Hippocampal formation (tissue), 2 donors: ENCODE measurements at places on chromosomes 13 and 19.
A peak's percentile ranks its signal among the peaks of the same experiment; 100 is the strongest.

DNA sequence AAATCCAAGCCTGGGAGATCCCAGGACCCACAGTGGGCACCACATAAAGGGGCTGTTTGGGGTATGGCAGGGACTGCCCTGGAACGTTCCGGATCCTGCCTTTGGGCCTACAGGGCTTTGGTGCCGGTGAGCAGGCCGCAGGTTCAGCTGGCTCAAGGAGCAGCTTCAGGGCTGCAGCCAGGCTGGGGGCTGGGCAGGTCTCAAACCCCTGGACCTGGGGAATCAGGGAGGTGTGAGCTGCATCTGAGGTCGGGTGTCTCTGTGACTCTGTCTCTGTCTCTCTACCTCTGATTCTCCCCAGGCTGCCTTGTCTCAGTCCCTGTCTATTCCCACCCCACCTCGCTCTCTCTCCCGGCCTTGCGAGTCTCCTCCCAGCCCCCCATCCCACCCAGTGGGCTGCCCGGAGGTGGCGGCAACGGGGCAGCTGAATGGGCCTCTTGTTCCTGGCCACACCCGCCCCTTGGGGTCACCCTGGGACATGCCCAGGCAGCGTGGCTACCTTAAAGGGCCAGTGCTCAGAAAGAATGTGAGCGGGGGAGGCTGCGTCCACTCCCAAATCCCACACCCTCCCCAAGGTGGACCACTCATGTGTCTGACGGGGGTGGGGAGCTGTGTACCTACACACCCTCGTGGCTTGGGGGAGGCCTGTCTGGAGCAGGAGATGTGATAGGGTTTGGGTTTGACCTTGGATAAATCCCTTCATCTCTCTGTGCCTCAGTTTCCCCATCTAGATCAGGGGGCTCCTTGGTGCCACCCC, 31.1 kb downstream of the NFIC start:
- DNase-seq, result peak; percentile 44

DNA sequence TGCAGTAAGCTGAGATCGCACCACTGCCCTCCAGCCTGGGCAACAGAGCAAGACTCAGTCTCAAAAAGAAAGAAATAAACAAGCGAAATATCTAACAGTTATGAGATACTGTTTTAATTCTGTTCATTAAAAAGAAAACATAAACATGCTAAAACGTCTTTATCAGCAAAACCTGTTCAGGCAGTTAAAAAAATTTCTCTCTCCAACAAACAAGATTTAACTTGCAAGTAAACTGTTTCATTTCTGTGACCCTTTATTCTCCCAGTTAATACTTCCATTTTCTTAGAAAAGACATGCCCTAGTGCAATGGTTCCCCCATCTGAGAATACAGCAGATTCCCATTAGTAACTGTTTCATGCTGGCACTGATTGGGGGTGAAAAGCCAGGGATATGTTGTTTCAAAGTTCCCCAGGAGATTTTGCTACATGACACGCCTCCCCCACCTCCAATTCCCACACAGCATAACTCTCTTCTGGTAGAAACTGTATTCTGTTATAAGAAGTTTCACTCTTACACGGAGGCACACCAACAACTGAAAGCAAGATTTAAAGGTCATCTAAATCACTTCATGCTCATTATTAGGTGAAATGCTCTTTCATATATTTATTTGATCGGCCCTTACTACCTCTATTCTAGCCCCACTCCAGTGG, 24.4 kb downstream of the ELF1 start:
- DNase-seq, result no peak

DNA sequence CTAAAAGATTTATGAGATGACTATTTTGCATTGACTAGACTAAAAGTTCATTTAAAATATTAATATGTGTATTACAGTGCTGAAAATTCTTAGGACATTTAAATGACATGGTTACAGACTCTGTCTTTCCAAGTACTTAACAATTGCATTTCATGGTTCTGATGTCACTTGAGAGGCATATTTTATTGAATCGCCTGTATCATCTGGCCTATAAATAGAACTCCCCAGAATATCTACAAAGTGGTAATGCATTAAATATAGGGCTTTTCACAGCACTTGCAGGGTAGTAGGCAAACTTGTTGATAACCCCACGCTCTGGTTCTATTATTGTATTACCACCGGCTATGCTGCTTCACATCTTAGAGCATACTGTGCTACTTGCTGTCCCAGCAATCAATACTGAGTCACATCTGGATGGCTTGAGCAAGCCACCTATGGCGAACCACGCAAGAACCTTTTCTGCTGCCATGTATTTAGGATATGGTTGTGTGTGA, 400.6 kb downstream of the HS6ST3 start:
- DNase-seq, result no peak

DNA sequence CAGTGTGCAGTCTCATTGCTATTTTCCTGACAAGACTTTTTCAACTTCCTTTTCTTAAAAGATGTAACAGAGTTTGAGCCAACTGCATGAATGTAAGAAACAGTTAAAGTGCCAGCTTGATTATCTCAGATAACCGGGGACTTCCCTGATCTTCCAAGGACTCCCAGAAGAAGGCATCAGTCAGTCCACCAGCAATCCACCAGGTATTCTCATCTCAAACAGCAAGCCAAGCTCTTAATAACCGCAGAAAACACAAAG, 350.1 kb downstream of the LIG4 start:
- DNase-seq, result no peak

- DNase-seq, result no peak
Measured at GRCh38 chr13:111845621-111846351, 221.2 kb upstream of the SOX1 start.

DNA sequence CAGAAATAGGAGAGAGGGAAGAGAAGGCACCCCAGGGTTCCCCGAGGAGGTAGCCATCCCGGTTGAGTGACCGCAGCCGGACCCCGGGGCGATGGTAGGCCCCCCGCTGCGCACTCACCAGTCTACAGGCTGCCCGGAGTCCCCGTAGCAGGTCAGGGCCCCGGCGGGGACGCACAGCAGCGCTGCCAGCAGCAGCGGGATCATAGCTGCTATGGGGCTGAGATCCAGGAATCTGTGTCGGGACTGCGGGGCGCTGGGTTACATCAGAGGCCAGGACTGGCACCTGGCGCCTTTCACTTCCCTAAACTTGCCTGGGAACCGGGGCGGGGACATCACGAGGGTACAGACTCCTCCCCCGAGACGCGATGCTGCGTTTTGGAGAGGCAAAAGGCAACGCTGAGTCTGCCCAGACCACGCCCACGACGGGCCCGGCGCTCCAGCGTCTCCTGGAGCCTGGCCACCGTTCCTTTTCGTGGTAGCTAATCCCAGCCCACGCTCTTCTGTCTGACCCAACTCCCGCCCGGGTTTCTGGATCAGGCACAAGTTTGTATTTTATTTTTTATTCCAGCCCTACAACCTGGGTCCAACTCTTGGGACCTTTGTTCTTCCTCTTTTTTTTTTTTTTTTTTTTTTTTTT, at the start of gene DNASE2:
DNASE2 (minus strand) TSS at position 278 of the 637 bp plus-strand sequence; CDS start at position 204, 74 bp downstream.
- peak; percentile 83 for DNase-seq

GRCh38 chr13:42924344-42924743, 67.7 kb downstream of the EPSTI1 start:
- DNase-seq, result no peak

GRCh38 chr13:29486551-29486950, 108.9 kb downstream of the SLC7A1 start:
- DNase-seq, result no peak

GRCh38 chr19:5628461-5628860, 5.6 kb downstream of the SAFB start:
- DNase-seq, result no peak

- no peak for DNase-seq
Measured at GRCh38 chr13:95222733-95223018, 78.6 kb downstream of the ABCC4 start.

DNA sequence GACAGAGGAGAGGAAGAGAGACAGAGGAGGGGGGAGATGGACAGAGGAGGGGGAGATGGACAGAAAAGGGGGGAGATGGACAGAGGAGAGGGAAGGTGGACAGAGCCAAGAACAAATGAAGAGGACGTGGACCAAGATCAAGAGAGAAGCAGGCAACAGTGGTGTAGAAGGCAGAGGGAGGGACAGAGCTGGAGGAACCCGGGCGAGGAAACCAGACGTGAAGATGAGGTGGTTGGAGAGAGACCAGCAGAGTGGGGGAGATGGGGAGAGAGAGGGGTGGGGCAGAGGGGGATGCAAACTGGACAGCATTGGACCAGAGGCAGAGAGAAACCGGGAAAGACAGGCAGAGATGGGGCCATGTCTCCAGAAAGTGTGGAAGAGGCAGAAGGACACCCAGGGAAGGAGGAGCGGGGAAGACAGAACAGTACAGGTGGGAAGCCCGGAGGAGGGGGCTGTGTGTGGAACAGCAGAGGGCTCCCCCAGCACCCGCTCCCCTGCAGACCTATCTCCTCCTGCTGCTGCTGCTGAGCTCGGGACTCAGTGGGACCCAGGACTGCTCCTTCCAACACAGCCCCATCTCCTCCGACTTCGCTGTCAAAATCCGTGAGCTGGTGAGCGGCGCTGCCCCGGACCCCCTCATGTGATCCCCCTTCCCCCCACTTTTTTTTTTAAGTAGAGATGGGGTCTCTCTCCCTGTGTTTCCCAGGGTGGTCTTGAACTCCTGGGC, 1.3 kb downstream of the FLT3LG start:
- DNase-seq, result no peak

DNA sequence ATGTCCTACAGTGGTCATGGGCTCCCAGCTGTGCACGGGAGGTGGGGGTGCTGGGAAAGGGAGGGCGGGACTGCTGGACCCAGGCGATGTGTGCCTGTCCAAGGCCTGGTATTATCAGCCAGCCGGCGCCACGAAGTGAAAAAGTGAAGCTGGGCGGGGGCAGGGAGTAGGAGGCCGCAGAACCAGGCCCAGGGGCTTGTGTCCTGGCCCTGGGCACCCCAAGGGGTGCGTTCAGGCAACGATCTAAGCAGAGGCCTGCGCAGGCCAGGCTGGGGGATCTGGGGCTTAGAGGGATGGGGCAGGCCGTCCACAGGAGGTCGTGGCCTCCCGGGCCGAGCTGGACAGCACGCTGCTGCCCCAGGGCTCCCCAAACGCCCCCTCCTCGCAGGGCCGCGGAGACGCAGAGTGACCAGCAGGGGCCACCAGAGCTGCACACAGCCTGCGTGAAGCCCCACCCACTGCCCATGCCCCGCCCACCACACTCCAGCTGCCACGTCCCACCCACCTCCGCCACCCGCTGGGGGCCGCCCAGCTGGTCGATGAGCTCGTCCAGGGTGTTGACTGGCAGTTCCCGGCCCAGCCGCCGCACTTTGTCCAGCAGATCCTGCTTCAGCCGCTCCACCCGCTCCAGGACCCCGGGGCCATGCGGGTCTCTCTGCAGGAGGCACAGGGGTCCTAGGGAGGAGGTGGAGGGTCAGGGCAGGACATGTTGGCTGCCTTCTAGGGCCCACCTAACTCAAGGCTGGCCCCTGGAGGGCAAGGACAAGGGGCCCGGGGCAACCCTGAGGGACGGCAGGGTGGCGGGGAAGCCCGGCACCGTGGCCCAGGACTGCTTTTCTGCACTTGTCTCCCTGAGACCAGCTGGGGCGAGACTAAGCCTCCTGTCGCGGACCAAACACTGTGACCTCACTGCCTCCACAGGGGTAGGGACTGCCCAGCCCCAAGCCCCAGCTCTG, 9.5 kb downstream of the GPX4 start:
- DNase-seq, result peak; percentile 86

GRCh38 chr13:106133025-106133424, 402.4 kb downstream of the EFNB2 start:
- DNase-seq, result no peak

DNA sequence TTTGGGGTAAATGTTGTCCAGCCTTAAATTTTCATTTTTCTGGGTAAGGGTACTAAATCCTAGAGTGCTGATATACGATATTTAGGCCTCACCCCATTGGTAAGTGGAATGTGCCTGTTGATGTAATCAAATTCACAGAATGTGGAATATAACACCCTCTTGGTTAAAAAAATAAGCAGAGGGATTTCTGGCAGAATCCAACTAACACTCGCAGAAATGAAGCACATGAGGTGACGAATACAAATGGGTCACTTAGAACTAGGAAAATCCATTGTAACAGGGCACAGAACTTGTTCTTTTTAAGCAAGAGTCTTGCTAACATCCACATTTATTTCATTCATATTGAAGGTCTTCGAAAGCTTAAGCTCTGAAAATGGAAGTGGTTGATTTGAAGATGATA, 320.3 kb downstream of the SHISA2 start:
- no peak for DNase-seq
